ENCODE measurements at places on chromosomes 1 and 21.
A peak's percentile ranks its signal among the peaks of the same experiment; 100 is the strongest.

- DNase-seq: no peak
Measured at GRCh38 chr1:235579891-235580290, 69.7 kb downstream of the GNG4 start.

GRCh38 chr1:2385606-2386280 is 5.6 kb downstream of the MORN1 start:
- DNase-seq: no peak

DNA sequence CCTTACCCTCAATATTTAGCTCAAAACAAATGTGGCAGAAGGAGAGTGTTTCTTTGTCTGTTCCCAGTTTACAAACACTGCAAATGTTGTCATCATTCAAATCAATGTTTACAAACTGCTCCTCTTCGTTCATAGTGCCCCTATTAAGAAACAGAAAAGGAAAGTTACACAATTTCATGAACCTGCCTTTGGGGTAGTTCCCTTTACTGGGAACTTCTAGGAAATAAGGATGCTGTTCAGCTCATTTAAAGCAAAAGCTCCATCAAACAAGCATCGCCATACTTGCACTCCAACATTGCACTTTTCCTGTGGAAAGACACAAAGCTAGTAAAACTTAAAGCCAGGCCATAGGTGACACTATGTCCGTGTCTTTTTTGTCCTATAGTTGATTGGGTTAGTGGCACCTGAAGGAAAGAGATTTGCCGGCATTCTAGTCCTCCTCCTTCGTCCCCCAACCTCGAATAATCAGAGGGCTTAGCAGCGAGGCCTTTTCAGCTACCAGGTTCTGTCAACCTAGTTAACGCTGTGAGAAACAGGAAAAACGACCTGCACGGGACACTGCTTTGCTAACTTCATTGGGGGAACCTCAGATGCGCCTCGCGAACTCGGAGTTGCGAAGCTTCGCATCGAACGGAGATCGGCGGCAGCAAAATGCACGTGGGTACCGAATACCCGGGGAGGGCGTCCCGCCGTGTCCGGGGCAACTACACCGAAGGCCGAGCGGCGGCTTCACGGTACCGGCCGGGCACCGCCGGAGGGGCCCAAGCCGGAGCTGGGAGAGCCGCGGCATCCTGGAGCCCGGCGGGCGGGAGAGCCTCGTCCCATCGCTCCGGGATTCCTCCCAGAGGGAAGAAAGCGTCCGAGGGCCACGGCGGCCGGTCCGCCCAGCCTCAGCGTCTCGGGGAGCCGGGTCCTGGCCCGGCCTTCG is 706 bp downstream of the C21orf91 start:
- DNase-seq: peak; percentile 59

- no peak for DNase-seq
Measured at GRCh38 chr1:205512059-205513045, 7.9 kb downstream of the CDK18 start.
